Spleen (tissue), 13 donors: ENCODE measurements at places on chromosomes 7 and 10. TPM values are rescaled to one million over a fixed set of nuclear protein-coding genes. Genes with fewer than 3 reads are reported as not detected.

Gene TSPAN15
- polyA plus RNA-seq: 14.5 TPM

GRCh38 chr7:155731380-155731779 lies 80.9 kb downstream of the SHH start:
- H3K4me3 ChIP-seq: no peak overlapping the region
- H3K27me3 ChIP-seq: no peaks in the 10 kb centered on the region

GRCh38 chr10:77228559-77228958 lies 409.0 kb downstream of the KCNMA1 start:
- no peaks in the 10 kb centered on the region for H3K36me3 ChIP-seq
- H3K27ac ChIP-seq: no peak overlapping the region
- no peak for DNase-seq
- H3K4me3 ChIP-seq: no peak overlapping the region
- H3K27me3 ChIP-seq: no peaks in the 10 kb centered on the region

DNA sequence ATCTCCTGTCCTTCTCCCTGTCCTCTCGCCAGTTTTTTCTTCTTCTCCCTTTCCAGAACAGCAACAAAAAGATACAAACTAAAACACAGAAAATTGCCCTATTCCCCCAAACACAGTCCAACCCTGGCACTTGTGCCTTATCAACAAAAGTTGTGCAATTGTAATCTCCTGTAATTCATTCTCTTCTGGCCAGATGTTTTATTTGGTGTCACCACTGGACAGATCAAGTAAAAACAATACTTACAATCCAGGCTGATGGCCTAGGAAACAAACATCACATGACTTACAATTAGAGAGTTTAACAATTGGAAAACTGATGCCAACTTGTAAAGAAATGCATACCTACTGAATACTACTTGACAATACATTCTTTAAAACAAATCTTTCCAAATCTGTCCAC lies 231.6 kb downstream of the ETV1 start:
- H3K4me1 ChIP-seq: no peaks in the 10 kb centered on the region
- H3K4me3 ChIP-seq: no peak overlapping the region
- no peak overlapping the region for H3K27ac ChIP-seq
- H3K36me3 ChIP-seq: no peaks in the 10 kb centered on the region
- no peak for DNase-seq
